ENCODE measurements at places on chromosomes 16 and 17.
A peak's percentile ranks its signal among the peaks of the same experiment; 100 is the strongest.

GRCh38 chr17:41060052-41060604, at the start of gene KRTAP2-3:
Gene KRTAP2-3, minus strand, starts transcription at chr17:41060114. Its CDS starts 64 bp downstream, at chr17:41060050.
- no peak for DNase-seq

DNA sequence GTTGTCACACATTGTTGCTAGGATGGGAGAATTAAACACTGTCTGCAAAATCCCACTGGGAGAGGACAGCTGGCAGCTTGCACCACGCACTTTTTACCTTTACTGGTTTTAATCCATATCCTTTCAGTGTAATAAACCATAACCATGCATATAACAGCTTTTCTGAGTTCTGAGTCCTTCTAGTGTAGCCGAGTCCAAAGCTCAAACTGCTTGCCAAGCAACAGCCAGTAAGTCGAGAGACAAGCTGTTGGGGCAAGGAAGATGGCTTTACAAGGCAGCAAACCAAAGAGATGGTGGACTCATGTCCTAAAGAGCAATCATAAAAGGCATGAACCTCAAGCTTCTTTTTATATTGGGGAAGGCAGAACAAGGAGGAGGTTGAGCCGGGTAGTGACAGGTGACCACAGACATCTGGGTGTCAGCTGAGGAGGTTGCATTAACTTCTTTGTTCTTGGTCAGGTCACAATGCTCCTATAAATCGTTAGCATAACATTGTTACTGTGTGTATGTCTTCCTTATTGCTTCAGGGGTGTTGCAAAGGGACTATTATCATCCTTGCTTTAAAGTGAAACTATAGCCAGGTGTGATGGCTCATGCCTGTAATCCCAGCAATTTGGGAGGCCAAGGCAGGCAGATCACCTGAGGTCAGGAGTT, 7.3 kb upstream of the CD300H start:
- DNase-seq, result no peak

GRCh38 chr17:57037411-57037810, 47.6 kb upstream of the AKAP1 start:
- no peak for DNase-seq

- no peak for DNase-seq
These were observed 616.0 kb upstream of the CDH11 start for GRCh38 chr16:65737831-65738230.

DNA sequence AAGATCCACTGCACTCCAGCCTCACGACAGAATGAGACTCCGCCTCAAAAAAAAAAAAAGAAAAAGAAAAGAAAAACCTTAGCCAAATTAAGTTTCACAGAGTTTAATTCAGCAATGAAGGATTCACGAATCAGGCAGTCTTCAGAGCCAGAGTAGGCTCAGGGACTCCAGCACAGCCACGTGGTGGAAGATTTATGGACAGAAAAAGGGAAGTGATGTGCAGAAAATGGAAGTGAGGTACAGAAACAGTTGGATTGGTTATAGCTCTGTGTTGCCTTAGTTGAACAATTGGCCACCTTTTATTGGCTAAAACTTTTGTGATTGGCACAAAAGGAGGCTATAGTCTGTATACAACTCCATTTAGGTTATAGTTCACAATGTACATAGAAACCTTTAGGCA, 256.6 kb downstream of the HS3ST3B1 start:
- DNase-seq, result no peak

DNA sequence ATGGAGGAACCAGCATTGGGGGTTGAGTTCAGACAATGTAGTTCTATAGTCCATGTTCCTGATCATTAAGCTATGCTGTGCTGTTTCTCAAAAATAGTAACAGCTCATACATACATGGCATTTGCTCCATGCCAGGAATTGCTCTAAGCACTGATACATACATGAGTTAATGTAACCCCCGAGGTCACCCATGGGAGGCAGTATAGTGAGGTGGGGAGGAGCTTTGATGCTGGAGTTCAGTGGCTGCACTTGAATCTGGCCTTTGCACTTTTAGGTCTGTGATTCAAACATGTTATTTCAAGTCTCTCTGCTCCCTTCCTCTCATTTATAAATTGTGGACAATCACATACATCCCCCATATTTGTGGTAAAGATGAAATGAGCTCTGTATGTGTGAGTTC, 223.1 kb upstream of the WSB1 start:
- DNase-seq, result no peak

- no peak for DNase-seq
These were observed 14.1 kb downstream of the MYO1C start for GRCh38 chr17:1478418-1478817.

DNA sequence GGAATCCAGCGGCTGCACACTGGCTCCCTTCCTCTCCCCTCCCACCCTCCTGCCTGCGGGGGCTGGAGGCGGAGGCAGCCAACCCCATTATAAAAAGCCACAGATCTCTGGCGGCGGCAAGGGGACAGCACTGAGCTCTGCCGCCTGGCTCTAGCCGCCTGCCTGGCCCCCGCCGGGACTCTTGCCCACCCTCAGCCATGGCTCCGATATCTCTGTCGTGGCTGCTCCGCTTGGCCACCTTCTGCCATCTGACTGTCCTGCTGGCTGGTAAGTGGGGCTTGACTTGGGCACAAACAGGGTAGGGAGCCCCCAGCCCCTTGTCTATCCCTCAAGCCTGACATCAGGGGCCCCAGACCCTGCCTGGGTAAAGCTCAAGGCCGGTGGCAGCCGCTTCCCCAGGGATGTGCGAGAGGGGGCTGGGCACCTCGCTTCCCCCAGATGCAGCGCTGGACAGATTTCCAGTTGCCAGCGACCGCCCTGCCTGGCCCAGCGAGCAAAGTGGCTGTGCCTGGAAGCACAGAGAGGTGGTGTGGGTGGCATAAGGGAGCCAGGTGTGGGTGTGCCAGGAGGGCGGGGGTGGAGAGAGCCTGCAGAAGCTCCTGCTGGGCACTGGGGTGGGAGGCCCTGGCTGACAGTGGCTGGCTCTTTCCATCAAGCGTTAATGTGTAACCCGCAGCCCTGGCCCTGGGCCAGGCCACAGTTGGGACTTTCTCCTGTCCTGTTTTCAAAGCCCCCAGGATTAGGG, at the start of gene CX3CL1:
CX3CL1 (plus strand) TSS at position 119 of the 745 bp plus-strand sequence; CDS start at position 198, 79 bp downstream.
- no peak for DNase-seq

DNA sequence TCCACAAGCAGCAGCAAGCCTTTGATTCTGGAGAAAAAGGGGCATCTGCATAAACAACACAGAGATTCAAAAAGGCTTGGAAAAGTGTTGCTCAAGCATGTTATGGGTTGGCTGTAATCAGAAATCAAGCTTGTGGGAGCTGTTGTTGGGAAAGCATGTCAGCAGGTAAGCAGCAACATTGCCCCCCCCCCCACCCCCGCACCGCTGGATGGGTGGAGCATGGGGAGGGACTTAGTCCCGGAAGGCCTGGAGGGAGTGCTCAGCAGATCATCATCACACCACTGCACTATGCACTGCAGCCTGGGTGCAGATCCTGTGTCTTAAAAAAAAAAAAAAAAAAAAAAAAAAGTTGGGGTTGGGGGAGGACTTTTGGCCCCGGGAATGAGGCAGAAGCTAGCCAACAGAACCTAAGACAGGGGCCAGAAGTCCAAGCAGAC, 16.8 kb upstream of the AKAP1 start:
- no peak for DNase-seq

DNA sequence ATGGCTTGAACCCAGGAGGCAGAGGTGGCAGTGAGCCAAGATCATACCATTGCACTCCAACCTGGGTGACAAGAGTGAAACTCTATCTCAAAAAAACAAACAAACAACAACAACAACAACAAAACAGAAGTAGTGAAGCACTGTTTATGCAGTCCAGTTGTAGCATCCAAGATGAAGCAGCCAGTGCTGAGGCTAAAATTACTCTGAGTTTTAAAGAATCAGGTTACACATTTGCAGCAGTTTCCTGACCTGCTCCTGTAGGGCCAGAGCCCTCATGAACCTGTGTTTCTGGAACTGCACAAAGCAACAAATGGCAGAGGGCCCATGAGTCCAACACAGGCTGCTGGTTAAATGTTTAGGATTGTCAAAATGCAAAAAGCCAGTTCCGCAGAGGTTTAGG, 499.5 kb upstream of the PSMD7 start:
- DNase-seq, result no peak

DNA sequence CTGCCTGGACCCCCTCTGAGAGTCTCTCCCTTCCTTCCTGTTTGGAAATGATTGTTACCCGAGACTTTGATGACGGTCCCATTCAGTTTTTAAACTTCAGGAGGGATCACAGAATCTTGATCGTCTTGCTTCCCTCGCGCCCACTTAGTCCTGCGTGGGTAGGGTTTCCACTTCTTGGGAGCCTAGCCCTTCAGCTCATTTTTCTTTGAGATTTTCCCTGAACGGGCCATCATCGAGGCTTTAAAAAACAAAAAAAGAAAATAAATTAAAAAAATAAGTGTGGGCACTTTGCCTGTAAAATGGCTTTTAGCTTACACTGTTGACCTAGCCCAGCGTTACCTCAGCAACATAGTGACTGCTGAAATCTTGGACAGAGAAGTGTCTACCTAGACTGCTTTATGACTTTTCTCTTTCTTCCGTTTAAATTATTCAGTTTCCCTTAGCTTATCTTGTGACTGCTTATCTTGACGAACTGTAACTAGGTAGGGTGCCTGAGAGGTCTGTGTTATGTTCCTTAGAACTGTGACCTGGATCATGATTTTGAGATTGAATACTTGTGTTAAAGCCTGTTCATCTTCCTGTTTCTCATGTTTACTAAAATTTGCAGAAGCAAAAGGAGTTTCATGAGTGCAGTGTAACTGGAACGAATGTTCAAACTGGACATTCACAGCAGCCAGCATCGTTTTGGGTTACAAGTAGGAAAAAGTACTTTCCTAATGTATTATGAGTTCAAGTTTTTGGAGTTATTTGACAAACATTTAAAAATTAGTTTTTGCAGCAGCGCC, 874 bp downstream of the WWP2 start:
- no peak for DNase-seq

GRCh38 chr17:79123988-79124387, 49.4 kb downstream of the ENGASE start:
- DNase-seq, result no peak

GRCh38 chr16:22023505-22023904, 15.6 kb downstream of the MOSMO start:
- no peak for DNase-seq

DNA sequence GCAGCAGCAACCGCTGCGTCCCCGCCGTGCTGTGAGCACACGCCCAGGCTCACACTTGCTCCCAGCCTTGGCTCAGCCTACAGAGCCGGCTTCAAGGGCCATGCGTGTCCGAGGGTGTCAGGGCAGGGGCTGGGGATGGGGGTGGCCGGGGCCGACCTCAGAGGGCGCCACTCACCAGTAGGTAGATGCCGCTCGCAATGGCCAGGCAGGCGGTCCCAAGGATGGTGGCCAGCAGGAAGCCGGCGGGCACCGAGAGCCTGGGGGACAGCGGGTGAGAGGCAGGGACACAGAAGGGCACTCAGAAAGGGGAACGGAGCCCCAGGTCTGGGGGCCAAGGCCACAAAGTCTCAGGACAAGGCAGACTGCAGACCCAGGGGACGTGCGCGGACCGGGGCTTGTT, 4.9 kb downstream of the CYBA start:
- DNase-seq, result no peak

DNA sequence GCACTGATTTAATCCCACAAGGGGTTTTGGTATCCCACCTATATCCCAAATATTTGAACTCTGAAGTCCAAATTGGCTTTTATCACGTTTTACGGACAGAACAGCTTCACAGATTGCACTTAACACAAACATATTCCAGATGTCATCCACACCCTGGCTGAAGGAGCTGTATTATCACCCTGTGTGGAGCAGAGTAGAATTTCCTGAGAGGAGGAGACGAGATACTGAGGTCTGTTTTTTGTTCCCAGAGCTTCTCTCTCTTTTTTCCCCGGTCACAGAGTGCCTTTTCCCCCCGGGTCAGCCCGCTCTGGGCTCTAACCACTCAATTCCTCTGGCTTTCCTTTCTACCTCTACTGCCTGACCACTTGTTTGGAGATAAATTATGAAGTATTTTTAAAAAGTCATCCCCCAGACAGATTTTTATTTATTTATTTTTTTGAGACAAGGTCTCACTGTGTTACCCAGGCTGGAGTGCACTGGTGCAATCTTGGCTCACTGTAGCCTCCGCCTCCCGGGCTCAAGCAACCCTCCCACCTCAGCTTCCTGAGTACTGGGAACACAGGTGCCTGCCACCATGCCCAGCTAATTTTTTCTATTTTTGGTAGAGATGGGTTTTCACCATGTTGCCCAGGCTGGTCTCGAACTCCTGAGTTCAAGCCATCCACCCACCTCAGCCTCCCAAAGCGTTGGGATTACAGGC, 30.7 kb downstream of the DNAH2 start:
- DNase-seq, result no peak

DNA sequence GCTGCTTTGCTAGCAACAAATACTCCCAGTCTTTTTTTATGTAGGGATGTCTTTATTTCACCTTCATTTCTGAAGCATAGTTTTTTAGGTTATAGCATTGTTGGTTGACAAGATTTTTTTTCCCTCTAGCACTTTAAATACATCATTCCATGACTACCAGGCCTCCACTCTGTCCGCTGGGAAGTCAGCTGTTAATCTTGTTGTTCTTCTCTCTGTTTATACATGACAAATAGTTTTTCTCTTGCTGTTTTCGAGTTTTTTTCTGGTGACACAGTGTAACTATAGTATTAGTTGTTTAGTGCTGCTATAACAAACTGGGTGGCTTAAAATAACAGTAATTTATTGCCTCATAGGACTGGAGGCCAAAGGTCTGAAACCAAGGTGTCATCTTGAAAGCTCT, 205.5 kb upstream of the CNTNAP4 start:
- no peak for DNase-seq

DNA sequence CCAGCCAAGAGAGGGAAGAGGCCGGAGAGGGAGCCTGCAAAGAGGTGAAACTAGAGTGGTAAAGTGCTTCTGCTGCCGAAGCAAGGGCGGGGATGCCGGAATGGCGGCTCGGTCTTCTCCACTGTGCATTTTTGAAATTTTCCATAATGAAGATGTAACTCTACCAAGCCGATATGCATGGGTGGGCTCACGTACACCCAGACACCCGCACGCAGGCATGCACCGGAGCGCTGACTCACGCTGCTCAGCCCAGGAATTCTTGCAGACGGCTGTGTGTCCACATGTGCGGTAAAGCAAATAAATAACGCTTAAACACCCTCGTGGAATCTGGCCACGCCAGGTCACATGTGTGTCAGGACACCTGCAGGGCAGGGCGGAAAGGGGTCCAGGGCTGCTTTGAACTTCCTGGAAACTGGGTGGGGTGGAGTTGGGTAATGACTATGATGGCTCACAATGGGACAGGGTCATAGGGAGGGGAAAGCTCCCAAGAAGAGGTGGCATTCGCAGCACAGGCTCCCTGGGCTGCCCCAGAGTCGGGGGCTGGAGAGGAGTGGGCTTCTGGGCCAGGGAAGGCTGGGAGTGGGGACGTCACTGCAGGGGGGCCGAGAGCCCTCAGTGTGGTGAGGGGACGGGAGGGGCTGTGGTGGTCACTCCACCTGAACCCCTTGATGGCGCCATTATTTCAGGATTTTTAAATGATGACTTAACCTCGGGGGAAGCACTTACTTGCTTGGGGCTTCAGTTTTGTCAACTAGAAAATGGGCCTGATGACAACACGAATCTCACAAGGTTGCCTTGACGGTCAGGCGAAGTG, 265.5 kb downstream of the PARN start:
- no peak for DNase-seq

- DNase-seq, result peak; percentile 5
These were observed 46.1 kb upstream of the NLK start for GRCh38 chr17:27996202-27997043.

GRCh38 chr16:30027588-30028437, 3.3 kb downstream of the TLCD3B start:
- no peak for DNase-seq

- no peak for DNase-seq
These were observed 113.5 kb downstream of the TMEM114 start for GRCh38 chr16:8476824-8477223.

GRCh38 chr17:7843536-7844291, 9.7 kb downstream of the KDM6B start:
- DNase-seq, result no peak

All from NCI-H2081 treated with DMSO at 0.1 percent for 48 hours (cell line).